ENCODE measurements at places on chromosomes 5 and 9.

DNA sequence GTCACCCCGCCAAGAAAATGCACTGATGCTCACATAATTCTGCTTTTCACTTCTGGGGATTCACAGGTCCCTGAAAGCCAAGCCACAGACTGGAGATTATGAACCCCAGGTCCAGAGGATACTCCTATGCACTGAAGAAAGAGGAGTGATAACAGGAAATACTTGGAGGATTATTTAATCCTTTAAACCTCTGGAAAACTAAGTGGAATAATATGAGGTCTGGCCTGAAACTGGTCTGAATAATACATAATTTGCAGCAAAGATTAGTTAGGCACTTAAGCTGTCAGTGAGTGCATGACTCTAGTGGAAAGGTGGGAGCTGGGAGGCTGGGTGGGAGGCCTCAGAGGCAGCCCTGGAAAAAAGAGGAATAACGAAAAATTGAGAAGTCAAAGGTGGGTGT lies 45.7 kb downstream of the MARCHF3 start:
- DNase-seq, result no peak

DNA sequence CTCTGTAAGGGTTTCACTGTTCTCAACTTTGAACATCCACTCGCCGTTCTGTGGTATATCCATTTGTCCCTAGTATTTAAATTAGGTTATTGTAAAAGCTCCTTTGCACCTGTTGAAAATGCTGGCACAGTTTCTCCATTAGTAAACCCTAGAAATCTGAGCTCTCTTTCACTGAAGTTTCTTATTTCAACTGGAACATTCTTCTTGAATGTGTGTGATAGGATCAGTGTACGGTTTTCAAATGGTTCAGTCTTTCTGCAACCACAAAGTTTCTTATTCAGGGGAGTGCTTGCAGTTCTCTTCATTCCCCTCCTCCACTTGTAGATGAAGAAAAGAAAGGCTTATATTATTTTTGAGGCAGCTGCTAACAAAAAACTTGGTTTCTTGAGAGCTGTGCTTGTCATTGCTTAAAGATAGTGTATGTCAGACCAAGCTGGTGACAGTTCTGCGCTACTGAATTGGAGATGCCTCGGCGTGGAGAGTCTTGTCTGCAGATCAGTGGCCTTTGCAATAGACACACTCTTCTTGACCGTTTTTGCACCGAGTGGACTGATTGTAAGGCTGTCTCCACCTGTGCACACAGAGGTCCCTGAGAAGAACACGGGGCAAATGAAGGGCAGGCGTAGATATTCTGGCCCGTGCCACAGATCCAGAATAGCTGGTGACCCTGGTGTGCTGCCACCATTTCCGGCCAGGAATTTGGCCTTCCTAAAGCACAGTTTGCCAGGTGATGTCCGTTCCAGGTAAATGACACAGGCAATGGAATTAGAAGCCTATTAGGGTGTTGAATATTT lies 102.2 kb downstream of the TRIO start:
- no peak for DNase-seq

DNA sequence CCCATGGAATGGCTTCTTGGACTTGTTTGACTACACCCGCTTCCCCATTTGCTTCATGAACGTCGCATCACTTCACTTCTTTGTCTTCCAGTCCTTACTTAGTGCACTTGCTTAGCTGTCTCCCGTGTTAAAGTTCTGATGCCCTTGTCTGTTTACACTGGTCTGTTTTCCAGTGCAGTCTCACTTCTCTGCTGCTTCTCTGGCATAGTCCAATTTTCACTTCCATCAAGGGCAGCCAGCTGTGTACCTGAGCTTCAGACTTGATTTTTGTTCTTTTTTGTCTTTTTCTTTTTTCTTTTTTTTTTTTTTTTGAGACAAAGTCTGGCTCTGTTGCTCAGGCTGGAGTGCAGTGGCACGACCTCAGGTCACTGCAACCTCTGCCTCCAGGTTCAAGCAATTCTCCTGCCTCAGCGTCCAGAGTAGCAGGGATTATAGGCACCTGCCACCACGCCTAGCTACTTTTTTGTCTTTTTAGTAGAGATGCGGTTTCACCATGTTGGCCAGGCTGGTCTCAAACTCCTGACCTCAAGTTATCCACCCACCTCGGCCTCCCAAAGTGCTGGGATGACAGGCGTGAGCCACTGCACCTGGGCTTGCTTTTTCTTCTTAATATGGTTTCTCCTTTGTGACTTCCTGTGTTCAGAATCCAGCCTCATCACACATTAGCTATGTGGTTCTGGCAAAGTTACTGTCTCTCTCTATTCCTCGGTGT lies 75.4 kb downstream of the LRRC70 start:
- no peak for DNase-seq

DNA sequence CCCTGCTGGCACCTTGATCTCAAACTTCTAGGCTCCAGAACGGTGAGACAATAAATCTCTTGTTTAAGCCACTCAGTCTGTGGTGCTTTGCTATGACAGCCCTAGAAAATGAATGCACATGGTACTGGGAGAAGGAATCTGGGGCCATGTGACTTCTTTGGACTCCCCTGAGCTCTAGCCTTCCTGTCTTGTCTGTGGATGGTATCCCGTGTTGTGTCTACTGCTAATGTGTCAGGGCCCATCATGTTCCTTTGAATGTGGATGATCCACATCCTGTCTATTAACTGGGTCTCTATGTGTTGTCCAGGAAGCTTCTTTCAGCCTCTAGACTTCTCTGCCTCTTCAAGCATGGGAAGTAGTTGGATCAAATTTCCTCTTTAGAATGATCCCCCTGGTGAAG lies 25.1 kb downstream of the IL7R start:
- no peak for DNase-seq

DNA sequence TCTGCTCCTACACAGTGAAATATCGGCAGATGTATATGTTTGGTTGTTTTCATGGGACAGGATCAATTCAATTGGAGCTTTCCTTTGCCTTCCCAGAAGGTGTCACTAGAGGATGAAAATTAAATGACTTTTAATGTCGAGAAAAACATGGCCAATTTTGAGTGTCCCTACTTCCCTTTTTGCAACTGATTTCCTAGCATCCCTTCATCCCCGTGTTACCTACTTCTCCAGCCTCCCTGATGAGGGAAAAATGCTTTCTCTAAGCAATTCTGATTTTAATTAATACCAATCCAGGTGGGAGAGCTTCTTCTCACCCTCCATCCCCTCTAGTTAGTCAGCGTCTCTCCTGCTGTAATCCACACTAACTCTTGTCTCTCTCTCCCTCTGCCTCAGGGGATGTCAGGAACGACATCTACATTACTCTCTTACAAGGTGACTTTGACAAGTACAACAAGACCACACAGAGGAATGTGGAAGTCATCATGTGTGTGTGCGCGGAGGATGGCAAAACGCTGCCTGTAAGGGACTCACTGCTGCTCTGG lies 64.9 kb downstream of the DOCK2 start:
- DNase-seq, result no peak

DNA sequence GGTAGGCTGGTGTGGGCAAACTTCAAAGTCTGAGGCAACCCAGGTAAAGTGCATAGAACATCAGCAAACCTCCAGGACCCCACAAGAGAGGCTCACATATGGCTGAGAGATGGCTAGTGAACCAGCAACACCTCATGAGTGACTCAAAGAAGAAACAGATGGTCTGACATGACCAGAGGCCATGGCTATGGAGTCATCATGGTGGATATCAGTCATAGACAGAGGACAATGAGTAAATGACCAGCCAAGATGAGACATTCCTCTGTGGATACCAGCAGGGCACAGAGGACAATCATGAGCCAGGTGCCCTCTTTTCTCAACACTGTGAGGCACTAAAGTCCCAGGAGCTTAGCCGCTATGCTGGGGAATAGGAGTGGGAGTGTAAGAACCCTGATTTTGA lies 180.8 kb downstream of the RASEF start:
- DNase-seq, result no peak

DNA sequence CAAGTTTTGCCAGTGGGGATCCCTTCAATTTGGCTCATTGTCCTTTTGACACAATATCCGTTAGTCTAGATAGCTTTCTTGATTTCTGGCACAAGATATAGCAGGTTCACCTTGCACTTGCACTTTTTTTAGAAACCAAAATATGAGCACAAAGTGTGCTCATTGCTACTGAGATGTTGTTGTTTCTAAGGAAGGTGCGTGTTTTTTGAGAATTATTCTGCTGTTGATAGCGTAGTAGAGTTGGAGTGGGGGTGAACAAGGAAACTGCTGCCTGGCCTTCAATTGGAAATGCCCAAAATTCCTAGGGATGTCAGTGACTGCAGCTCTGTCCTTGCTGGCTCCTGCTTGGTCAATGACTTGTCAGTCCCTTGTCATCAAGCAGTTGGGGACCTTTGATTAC lies 73.3 kb downstream of the TLE4 start:
- DNase-seq, result no peak

DNA sequence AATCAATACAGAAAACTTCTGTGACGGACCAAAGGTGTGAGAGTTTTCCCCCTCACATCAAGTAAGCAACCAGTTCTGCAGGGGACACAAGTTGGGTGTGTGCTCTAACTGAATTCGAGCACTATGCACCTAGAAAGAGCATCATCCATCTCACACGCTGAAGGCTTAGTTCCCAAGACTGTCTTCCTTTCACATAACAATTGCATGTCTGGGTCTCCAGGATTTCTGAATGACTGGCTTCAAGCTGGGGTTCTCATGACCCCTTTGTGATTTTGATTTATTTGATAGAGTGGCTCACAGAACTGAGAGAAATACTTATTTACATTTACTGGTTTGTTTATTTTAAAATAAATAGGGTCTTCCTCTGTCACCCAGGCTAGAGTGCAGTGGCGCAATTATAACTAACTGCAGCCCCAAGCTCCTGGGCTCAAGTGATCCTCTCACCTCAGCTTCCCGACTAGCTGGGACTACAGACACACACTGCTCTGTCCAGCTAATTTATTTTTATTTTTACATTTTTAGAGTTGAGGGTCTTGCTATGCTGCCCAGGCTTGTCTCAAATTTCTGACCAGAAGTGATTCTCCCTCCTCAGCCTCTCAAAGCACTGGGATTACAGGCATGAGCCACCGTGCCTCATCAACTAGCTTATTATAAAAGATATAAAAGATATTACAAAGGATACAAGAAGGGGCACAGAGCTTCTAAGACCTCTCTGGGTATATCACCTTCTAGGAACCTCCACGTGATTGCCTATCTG lies 316.7 kb upstream of the CDH12 start:
- DNase-seq, result no peak

DNA sequence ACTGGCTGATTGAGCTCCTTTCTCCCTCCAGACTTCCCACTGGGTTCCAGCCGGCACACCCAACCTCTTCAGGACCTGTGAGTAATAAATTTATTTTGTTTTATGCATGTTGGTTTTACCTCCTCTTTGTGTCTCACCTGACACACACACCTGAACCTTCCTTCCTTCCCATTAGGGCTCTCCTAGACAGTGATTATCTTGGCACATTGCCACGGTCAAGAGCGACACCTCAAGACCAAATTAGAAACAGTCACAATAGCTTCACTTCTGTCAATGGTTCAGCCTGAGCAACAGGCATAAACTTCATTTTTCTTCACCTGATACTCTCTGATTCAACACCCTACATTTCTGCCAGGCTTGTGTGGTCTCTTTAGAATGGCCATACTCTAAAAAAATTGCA lies 296.3 kb upstream of the SMARCA2 start:
- no peak for DNase-seq

- DNase-seq, result no peak
Observed at GRCh38 chr9:72384710-72385485, 19.9 kb upstream of the ZFAND5 start.

DNA sequence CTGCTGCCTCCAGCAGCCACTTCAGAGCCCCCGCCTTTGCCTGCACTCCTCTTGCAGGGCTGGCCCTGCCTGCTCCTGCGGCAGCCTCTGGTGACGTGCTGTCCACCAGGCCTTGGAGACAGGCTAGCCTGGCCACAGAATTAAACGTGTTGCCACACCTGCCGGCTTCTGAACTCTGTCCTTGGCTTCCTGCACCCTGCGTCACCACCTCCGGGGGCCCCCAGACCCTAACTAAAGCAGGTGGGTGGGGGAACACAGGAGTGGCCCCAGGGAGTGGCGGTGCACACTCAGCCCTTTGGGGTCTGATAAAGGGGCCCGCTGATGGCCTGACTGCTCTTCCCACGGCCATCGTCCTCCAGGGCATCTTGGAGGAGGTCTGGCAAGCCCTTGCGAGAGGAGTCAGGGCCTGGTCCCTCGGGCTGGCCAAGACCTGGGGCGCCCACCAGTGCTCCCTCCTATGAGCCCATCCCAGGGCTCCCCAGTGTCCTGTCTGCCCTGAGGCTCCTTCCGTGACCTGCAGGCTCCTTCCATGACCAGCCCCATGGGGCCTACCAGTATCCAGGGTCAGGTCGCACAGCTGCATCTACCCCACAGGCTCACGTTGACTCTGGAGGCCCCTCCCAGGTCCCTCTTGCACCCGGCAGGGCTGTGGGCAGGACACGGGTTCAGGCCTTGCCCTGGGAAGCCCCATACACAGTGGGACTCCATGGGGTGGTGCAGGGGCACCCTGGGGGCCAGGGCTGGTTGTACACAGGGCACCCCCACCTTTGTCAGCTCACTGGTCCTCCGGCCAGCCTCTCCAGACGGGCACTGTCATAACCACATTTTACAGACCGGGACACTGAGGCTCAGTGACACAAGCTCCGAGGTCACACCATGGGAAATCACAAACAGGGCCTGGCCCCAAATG lies 1.0 kb upstream of the MAMDC4 start:
- DNase-seq, result no peak

GRCh38 chr9:124906966-124907365 lies 33.9 kb downstream of the GOLGA1 start:
- no peak for DNase-seq

DNA sequence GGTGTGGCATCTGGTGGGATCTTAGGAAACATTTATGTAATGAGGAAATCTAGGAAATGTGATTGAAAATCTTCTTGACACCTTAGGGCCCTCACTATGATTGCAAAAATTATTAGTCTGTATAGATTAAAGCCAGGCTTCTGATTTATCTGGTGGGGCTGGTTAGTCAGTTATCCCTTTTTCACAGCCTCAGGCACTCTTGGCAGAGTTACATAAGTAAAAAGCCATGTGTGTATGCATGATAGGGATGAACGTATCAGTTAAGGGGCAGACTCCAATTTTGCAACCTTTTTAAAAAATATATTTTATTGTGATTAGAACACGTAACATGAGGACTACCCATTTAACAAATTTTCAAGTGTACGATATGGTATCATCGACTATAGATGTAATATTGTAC lies 30.6 kb upstream of the RAB14 start:
- DNase-seq, result no peak
